ENCODE measurements at places on chromosomes 1 and 21.
A peak's percentile ranks its signal among the peaks of the same experiment; 100 is the strongest.

- no peak for DNase-seq
Measured at GRCh38 chr1:191065771-191066170, 588.1 kb upstream of the BRINP3 start.

- peak; percentile 21 for DNase-seq
Measured at GRCh38 chr1:153260585-153261280, 1.2 kb downstream of the LORICRIN start.

GRCh38 chr1:164588516-164589341 lies 29.7 kb downstream of the PBX1 start:
- no peak for DNase-seq

GRCh38 chr1:192538407-192539296 lies 36.9 kb upstream of the RGS1 start:
- DNase-seq = no peak

- DNase-seq = peak; percentile 82
Measured at GRCh38 chr1:204446413-204447111, 34.9 kb upstream of the PPP1R15B start.

- DNase-seq = no peak
Measured at GRCh38 chr1:43520100-43520778, 10.4 kb upstream of the PTPRF start.

DNA sequence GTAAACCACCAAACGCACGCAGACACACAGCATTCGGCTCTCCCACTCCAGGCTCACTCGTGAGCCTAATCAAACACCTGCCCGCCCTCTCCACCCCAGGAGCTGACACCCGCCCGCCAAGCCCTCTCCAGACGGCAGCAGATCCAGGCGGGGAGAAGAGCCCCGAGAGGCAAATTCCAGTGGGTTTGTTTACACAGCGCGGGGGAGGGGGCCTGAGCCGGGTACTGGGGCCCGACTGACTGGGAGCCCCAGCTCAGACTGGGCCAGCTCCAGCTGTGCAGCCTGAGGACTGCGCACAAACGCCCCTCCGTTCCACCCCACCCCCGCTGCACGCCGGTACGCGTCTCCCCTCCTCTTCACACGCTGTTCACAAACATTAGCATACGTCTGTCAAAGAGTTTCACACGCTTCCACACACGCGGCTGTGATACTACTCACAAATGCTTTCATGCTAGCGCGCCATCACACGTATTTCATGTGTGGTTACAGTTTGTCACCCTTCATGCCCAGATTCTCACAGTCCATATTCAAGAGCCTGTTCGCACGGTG lies 1.0 kb upstream of the EFNA1 start:
- DNase-seq = peak; percentile 40

GRCh38 chr21:35010447-35010846 lies 38.7 kb downstream of the RUNX1 start:
- DNase-seq = no peak

GRCh38 chr1:40034869-40035268 lies 5.7 kb upstream of the CAP1 start:
- DNase-seq = no peak

- DNase-seq = no peak
Measured at GRCh38 chr21:40976198-40977109, 129.5 kb upstream of the DSCAM start.

GRCh38 chr1:110118636-110119396 lies 6.6 kb downstream of the UBL4B start:
- DNase-seq = no peak

DNA sequence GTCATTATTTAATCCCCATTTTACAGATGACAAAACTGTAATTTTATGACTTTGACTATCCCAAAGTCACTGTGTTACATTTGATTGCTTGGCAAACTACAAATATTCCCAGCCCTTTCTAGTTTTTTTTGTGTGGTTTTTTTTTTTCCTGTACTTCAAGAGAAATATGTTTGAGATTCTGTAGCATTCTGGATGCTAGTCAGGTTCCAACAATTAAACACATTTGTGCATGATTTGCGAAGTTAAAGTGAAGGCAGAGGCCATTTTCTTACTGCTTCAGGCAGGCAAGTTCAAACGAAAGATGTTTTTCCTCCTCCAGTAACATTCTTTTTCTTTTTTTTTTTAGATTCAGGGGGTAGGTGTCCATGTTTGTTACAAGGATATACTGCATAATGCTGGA lies 107.9 kb upstream of the SERTAD4 start:
- no peak for DNase-seq

DNA sequence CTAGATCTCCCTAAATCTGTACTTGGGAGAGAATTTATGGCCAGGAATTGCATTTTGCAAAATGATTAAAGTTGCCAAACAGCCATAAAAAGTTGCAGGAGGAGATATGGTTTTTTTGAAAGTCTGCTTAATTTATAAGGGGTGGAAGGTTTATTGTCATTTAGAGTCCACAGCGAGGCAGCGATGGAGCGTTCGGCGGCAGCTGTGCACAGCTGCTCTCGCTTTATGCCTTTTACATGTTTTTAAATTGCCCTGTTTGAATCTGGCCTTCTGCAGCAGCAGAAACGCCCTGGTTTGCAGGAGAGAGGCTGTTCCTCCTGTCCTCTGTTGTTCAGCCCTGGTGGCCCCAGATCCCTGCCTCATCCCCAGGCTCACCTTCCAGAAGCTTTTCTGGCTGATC lies 144.9 kb upstream of the POU3F1 start:
- DNase-seq = no peak

DNA sequence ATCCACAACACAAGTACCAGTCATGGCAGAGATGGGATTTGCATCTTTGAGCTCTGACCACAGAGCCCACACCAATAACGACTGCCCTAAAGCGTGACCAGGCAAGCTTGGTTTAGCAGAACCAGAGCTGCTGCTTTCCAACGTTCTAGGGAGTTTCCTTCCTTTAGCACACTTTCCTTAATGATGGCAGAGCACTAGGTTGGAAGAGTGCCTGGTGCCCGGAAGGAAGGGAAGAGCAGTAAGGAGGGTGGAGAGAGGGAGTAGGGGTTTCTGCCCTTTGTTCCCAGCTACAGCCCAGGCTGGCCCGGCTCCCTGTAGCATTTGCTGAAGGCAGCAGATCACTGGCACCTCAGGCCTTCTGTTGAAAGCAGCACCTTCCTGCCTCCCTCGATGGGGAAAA lies 6.1 kb upstream of the EVA1C start:
- no peak for DNase-seq

DNA sequence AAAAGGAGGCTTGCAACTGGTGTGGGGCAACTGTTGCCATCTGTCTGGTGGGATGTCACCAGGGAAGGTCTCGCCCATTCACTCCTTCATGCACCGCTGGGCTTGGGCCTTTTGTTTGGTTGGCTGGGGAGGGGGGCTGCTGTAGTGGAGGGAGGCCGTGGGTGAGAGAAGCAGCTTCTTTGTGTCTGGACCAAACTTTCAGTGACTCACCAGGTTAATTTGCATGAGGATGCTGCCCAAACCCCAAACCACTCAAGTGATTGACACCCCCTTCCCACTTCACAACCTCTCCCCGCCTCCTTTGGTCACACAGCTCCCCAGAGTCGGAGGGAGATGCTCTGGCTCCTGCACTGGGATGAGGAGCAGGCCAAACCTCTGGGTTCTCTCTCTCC lies 19.7 kb downstream of the BTG2 start:
- DNase-seq = peak; percentile 63

DNA sequence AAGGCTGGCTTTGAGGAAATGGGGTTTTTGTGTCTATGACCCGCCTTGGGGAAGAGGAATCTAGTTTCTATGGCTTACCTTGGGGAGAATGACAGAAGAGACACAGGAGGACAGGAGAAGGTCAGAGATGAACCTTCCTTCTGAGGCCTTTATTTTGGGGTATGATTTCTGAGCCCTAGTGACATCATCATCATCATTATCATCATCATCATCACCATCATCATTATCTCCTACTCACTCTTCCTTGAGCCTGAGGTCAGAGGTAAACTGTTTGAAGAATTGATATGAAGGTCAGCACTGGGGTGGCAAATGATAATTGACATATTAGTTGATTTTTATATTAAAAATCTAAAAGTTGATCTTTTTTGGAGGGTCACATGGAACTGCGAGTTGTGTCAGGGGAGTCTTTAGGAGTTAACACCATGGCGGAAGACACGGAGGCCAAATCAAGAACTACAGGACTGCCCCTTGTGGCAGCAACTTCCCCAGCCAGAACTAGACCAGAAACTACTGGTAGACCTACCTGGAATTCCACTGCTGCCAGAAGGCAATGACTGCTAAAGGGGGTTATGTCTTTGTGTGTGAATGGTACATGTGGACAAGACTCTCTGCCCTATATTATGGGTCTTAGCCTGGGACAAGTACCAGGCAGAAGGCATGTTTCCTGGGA lies 49.8 kb upstream of the WLS start:
- no peak for DNase-seq

GRCh38 chr1:19582318-19582717 lies 61.8 kb upstream of the NBL1 start:
- DNase-seq = peak; percentile 82

DNA sequence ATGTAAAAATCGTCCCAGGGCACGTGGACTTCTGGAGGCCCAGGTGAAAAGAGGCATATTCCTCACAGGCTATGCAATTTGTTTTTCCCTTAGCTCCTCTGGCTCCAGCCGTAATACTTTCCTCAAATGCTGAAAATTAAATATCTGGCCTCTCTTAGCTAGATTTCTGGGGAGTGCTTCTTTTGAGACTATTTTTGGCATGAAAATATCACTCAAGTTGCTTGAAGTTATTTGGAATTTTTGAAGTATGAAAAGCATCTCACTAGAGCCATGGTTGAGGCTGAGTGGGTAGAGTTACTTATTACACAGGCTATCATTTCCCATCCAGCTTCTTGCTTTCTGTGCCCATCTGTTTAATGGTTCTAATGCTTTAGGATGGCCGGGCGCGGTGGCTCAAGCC lies 59.7 kb downstream of the MYOM3 start:
- no peak for DNase-seq

GRCh38 chr1:36106269-36106668 lies 17.6 kb downstream of the ADPRS start:
- no peak for DNase-seq

DNA sequence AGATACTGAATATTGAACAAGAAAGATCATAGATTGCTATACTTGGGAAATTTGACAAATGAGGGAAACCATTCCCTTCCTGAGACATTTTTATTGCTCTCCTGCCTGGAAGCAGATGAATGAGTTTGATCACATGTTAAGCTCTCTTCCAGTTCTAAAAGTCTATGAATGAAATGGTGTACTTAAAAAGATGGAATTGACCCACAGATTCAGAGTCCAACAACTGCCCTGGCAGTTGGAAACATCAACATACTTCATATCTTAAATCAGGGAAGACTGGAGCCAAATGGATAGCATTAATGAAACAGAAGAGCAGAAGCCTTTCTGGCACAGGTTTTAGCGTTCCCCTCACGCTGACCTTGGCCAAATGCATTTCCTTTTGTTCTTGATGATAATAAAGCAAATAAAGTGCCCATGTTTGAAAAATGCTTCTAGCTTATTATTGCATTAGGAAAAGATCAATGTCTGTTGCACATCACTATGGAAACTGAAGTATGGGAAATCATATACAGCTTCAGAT lies 142.6 kb downstream of the ESRRG start:
- no peak for DNase-seq

- no peak for DNase-seq
Measured at GRCh38 chr1:157785248-157785647, 8.3 kb upstream of the FCRL2 start.

DNA sequence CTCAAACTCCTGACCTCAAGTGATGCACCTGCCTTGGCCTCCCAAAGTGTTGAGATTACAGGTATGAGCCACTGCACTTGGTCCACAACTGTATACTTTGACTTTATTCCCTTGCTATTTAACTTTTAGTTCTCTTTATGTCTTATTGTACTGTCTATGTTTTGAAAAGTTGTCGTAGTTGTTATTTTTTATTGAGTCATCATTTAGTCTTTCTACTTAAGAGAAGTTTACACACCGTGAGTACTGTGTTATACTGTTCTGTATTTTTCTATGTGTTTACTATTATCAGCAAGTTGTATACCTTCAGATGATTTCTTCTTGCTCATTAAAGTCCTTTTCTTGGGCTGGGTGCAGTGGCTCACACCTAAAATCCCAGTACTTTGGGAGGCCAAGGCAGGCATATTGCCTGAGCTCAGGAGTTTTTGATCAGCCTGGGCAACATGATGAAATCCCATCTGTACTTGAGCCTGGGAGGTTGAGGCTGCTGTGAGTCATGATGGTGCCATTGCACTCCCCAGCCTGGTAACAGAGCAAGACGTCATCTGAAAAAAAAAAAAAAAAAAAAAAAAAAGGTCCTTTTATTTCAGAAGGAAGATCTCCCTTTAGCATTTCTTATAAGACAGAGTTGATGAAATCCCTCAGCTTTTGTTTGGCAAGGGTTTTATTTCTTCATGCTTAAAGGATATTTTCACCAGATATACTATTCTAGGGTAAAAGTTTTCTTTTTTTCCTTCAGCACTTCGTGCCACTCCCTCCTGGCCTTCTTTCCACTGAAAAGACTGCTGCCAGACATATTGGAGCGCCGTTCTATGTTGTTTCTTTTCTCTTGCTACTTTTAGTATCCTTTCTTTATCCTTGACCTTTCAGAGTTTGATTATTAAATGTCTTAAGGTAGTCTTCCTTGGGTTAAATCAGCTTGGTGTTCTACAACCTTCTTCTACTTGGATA lies 47.6 kb downstream of the TNFSF18 start:
- no peak for DNase-seq

- DNase-seq = no peak
Measured at GRCh38 chr1:19877821-19878636, 4.2 kb upstream of the OTUD3 start.

DNA sequence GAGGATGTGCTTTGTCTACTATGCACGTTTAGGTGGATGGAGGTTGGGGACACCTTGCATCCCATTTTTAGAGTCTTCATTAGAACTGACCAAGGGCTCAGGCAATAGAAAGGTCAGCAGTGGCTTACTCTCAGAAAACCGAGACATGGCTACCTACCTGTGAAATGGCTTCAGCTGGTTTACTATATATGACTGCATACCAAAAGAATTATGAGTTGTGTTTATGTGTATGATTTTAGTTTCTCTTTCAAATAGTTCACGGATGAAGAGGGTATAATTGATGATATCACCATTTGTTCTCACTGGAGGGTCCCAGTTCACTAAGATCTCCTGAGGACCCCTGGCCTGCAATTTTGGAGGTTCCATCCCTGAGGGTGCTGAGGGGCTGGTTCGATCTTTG lies 106.8 kb downstream of the KCTD3 start:
- DNase-seq = no peak

DNA sequence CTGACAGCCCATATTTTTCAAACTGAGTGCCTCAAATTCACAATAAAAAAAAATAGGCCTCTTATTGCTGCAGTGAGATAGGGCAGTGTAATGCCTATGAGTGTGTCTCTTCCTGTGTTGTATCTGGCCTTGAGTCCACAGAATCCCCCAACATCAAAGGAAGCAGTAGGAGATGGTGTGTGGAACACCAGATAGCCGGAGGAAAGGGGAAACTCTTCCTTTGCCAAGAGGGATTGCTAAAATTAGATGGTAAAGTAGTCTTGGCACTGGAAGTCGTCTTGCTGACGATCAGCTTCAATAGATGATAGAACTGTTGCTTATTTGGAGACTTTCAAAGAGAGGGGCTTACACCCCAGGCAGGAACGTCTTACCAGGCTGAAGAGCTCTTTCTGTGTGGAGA lies 51.8 kb downstream of the RUNX1 start:
- DNase-seq = no peak

Data from activated naive CD4-positive, alpha-beta T cell treated with Interleukin-2 at 50 U/mL for 16 hours (primary cell).